ENCODE measurements at places on chromosomes 13 and 19.

DNA sequence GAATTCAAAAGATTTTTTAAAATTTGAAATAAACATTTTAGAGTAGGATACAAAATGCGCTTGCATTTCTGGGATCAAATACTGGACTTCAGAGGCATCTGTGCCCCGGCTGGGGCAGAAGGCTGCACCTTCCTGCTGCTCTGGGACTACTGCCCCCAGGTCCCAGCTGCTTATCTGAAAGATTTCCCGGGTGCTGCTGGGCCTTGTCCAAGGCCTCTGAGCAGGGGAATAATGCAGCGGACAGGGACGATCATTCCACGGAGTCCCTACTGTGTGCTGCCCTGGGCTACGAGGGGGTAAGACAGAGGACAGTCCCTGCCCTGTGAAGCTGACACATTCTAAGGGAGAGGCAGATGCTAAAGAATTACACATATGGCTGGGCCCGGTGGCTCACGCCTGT is 33.1 kb upstream of the NCCRP1 start:
- DNase-seq = no peak

- DNase-seq = no peak
Measured at GRCh38 chr19:33436360-33437345, 63.1 kb downstream of the CEBPG start.

DNA sequence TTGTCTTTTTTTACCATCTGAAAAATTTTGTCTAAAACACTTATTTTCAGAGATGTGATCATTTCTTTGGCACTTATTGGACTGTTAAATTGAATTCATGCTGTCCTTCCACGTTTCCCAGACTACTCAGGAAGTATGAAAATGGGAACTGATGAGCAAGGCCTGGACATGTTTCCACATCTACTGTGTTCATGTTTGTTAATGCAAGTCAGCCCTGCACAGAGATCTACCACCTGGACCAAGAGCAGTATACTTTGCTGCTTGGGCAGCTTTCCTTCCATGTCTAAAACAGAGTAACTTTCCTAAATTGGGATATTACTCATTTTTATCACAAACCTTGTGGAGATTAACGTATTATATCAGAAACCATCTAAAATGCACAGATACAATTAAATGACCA is 687.4 kb downstream of the DIAPH3 start:
- DNase-seq = no peak

DNA sequence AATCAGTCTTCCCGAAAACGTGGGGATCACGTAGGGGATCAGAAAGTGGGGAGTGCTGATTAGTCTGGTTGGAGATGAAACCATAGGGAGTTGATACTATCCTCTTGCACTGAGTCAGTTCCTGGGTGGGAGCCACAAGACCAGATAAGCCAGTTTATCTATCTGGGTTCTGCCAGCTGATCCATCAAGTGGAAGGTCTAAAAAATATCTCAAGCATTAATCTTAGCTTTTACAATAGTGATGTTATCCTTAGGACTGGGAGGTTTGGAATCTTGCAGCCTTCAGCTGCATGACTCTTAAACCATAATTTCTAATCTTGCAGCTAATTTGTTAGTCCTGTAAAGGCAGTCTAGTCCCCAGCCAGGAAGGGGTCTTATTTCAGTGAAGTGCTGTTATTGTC is 2474.2 kb downstream of the PCDH9 start:
- DNase-seq = no peak

DNA sequence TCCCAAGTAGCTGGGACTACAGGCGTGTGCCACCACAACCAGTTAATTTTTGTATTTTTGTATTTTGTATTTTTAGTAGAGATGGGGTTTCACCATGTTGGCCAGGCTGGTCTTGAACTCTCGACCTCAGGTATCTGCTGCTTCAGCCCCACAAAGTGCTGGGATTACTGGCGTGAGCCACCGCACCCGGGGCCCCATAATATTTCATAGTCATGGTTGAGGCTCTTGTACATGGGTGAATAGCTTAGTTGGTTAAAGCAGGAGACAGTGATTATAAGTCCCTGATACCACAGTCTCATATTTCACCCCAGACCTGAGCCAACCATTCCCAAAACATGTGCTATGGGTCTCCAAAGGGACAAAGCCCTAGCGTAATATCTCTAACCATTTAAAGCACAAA is 26.1 kb downstream of the MBNL2 start:
- DNase-seq = no peak

- no peak for DNase-seq
Measured at GRCh38 chr19:7912144-7912696, 2.4 kb upstream of the TGFBR3L start.

DNA sequence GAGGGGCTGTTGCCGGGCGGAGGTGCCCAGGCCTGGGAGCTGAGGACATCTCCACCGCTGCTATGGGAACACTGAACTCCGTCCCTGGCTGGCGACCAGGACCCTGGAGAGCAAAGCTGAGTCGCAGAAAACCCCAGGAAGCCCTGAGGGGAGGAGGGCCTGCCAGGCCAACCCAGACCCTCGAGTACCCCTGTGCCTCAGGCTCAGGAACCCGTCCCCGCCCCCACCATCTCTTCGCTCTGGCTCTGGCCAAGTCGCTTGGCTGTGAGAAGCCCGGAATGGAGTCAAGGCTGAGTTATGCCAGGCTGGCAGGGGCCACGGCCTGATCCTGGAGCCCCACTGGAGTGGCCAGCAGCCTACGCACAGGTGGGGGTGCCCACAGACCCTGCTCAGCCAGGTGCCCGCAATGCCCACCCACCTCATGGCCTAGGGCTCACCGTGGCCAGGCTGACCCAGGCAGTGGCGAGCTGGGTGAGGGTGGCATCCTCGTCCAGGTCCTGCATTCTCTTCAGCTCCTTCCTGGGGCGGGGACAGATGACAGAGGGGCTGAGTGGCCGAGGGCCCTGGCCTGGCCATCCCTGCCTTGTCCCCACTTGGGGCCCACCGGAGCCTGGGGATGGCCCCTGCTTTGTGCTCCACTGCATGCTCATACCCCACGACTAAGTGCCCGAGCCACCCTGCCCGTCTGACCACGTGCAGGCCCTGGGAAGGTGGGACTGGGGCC is 8.5 kb upstream of the CERS1 start:
- DNase-seq = no peak

- no peak for DNase-seq
Measured at GRCh38 chr13:46012404-46012803, 40.1 kb downstream of the ZC3H13 start.

DNA sequence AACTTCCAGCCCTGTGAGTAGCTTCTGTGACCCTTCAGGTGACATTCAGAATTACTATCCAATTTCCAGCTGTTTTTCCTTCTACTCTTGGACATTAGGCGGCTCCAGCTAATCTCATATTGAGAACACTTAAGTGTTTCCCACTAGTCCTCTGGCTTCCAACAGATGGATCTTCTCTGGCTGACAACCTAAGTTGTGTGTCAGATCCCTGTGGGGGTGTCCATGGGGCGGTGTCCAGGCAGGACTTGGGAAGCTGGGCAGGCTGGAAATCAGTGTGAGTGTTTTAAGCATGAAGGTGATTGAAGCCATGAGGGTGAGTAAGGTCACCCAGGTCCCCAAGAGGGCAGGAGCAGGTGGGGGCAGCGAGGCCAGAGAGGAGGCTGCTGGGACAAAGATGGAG is 10.1 kb downstream of the CNOT3 start:
- DNase-seq = no peak

DNA sequence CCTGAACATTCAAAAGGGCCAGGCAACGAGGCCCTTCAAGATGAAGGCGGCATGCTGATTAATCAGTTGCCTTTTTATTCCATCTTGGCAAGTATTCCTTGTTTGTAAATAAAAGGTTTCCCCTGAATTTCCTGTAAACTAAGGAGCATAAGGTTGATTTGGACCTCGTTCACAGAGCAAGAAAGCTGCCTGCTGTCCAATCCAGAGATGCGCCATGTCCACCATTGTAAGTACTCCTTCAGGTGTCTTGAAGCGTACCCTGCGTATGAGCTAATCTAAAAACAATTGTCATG is 884.7 kb downstream of the PCDH9 start:
- DNase-seq = no peak

- DNase-seq = no peak
Measured at GRCh38 chr19:52910648-52911047, 12.6 kb downstream of the ZNF888 start.

DNA sequence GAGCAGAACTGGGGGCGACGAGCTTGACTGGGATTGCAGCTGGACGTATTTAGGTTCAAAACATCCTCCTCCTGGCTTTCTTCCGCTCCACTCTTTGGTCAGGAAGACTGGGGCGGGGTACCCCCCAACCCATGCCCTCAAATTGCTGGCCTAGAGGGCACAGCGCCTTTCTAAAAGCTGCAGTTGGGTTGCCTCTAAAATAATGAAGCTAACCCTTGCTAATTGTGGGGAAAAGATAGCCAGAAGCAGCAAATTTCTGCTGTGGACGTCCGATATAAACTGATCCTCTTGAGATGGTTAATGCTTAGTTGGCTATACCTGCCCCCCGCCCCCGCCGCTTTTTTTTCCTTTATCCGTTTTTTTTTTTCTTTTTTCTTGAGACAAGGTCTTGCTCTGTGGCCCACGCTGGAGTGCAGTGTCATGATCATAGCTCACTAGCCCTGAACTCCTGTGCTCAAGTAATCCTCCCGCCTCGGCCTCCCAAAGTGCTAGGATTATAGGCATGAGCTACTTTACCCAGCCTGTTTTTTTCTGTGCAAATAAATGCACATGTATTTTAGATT is 754 bp upstream of the CHERP start:
- no peak for DNase-seq

DNA sequence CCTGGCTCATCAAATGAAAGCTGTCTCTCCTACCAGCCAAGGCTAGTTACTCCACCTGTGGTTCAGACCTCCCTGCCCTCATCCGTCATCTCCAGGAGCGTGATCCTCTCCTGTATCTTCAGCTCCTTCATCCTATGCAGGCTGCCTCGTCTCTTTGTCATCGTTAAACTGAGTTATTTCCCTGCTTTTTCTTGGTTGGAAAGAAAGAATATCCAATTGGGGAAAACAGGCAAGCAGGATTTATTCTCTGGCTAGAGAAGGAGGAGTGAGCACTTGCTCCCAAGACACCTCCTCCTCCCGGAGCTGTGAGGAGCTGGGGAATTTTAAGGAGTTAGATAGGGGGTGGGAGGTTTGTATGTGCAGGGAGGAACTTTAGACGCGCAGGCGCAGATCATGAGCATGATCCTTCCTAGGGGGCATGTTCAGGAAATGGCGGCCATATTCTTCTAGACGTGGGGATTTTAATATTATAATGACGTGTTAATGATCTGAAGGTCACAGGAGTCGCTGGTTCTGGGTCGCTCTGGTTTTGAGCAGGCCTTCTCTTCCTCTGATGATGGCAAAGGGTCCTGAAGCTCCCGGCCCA is 156.4 kb upstream of the KL start:
- no peak for DNase-seq

- DNase-seq = no peak
Measured at GRCh38 chr13:40102854-40103253, 447.4 kb downstream of the COG6 start.

GRCh38 chr19:17721821-17722220 is 2.5 kb downstream of the MAP1S start:
- DNase-seq = no peak

- no peak for DNase-seq
Measured at GRCh38 chr19:13906910-13907309, 909 bp downstream of the CC2D1A start.

DNA sequence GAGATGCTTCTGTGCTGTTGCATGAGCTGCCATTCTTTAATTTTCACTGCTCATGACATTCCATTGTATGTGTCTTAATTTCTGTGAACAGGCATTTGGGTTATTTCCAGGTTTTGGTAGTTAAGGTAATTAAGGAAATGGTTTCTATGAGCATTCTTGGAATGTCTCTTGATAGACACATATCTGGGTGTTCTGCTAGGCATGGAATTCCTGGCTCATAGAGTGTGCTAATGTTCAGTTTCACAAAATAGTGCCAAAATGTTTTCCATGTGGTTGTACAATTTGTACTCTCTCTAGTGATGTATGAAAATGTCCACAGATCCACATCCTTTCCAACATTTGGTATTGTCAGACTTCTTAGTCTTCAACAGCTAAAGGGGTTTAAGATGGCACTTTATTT is 680.9 kb upstream of the SGCG start:
- no peak for DNase-seq

DNA sequence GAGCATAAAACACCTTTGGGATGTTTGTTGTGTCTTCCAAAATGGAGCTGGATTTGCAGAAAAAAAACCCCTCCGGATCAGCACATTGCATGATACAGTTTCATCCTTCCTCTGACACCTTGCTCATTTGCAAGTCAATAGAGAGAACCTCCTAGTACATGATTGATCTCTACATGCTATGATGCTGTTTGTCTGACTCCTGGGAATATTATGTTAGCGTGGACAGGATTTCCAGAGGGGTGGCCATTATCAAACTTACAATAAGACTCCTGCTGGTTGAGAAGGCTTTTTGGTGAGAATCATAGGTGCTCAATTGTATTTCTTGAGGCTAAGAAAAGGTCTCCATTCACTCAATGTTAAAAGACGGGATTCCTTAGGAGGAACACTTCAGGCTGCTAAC is 75.9 kb upstream of the SCEL start:
- DNase-seq = no peak
